ENCODE measurements at places on chromosomes 1 and 21. TPM values are rescaled to one million over a fixed set of nuclear protein-coding genes. Genes with fewer than 3 reads are reported as not detected.

Gene EDARADD
- 2.1 TPM for polyA plus RNA-seq

Gene SCCPDH
- 38.1 TPM for polyA plus RNA-seq

GRCh38 chr1:147648933-147649332 is 21.4 kb downstream of the ACP6 start:
- DNase-seq: no peak

Gene EVI5
- polyA plus RNA-seq: 17.4 TPM
